ENCODE measurements at places on chromosomes 11 and 22. TPM values are rescaled to one million over a fixed set of nuclear protein-coding genes. Genes with fewer than 3 reads are reported as not detected.

DNA sequence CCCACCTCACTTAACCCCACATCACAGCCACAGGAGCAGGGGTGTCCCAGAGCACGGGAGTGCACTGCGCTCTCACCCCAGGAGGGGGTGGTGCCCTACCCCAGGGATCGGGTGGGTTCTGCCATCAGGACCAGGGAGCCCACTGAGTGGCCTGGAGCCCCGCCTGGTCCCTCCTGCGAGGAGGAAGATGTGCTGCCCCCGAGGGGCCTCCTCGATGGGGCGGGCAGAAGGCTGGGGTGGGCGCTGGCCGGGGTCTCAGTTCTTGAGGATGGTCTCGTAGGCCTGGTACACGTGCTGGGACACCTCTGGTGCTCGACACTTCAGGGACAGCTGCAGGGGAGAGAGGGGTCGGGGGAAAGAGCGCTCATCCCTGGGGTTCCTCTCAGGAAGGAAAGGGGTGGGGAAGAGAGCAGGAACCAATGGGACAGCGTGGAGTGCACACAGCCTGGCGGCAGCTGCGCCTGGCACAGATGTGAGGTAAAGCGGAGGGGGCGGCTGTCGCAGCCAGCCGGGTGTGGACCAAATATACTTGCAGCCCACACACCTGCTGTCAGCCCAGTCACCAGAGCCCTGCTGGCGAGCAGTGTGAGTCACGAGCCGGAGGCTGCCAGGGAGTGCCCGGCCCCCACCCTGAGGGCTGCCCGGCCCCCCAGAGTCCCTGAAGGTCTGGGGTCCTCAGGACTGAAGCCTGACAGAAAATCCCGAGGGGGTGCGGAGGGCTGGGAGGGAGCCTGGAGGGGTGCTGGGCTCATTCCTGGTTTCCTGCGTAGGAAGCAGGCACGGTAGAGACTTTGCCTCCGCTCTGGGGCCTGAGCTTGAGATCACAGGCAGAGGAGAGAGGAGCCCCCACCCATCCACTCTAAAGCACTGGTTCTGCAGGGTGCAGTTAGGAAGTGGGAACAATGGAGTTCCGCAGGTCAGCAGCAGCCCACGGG is 13.3 kb upstream of the RASL10A start:
- H3K27me3 ChIP-seq = no peaks in the 10 kb centered on the region
- no peak overlapping the region for H3K27ac ChIP-seq
- H3K36me3 ChIP-seq = peaks cover 1% of the 10 kb centered on the region
- no peak overlapping the region for H3K4me3 ChIP-seq
- H3K4me1 ChIP-seq = no peaks in the 10 kb centered on the region

DNA sequence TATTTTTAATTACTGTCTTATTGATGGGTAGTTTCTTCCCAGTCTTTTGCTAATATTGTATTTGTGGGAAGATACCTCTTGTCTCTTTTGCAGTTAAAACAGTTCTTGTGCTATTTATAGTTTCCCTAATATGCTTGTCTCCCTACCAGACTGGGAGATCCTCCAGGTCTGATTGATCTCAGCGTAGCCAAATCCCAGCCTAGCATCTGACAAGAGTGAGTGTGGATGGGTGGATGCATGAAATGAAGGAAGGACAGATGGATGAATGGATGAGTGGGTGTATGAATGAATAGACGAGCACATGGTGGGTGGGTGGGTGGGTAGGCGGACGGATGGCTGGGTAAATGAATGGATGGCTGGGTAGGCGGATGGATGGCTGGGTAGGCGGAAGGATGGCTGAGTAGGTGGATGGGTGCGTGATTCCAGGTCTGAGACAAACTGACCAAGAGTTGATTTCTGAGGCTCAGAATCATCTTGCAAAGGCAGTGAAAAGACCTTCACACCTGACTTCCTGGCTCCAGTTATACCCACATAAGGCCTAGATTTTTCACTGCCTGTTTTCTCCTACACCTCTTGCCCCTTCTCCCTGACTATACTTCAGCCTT is 11.4 kb downstream of the DNAJB13 start:
- no peak overlapping the region for H3K27ac ChIP-seq
- H3K4me3 ChIP-seq = no peak overlapping the region
- no peaks in the 10 kb centered on the region for H3K36me3 ChIP-seq
- H3K27me3 ChIP-seq = no peaks in the 10 kb centered on the region

DNA sequence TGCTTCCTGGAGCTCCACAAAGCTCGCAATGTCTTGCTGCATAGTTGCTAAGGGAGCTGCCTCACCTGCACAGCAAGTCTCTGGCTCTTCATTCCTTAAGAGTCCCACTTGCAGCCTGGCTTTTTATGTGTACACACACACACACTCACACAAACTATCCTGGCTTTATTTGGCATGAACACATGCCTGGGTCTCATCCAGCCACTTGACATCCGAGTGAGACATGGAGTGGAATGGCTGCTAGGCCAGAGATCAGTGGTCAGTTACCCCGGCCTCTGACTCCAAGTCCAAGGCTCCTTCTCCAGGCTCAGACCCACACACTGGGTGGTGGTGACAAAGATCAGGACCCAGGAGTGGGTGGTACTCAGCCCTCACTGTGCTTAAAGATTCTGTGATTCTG is 37.9 kb upstream of the CLTCL1 start:
- no peak overlapping the region for H3K27ac ChIP-seq
- peaks cover 58% of the 10 kb centered on the region for H3K36me3 ChIP-seq
- no peaks in the 10 kb centered on the region for H3K27me3 ChIP-seq
- DNase-seq = no peak
- no peak overlapping the region for H3K4me3 ChIP-seq
- no peaks in the 10 kb centered on the region for H3K4me1 ChIP-seq

DNA sequence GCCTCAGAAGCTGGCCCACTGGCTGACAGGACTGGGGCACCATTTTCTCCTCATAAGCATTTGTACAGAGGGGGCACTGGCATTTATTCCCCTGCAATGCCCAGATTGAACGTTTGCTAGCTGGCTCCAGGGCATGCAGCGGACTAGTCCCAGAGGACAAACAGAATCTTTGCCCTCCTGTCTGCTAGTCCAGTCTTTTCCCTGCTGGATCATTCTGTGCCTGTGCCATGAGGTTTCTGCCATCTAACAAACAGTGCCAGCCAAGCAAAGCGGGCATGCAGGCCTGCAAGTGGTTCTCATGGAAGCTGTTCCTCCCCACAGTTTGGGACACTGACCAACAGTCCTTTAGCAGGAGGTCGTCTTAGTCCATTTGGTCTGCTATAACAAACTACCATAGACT is 53.4 kb downstream of the KCNJ1 start:
- H3K4me3 ChIP-seq = no peak overlapping the region
- H3K36me3 ChIP-seq = peaks cover 22% of the 10 kb centered on the region
- no peaks in the 10 kb centered on the region for H3K27me3 ChIP-seq
- peaks cover 4% of the 10 kb centered on the region for H3K4me1 ChIP-seq
- no peak overlapping the region for H3K27ac ChIP-seq

DNA sequence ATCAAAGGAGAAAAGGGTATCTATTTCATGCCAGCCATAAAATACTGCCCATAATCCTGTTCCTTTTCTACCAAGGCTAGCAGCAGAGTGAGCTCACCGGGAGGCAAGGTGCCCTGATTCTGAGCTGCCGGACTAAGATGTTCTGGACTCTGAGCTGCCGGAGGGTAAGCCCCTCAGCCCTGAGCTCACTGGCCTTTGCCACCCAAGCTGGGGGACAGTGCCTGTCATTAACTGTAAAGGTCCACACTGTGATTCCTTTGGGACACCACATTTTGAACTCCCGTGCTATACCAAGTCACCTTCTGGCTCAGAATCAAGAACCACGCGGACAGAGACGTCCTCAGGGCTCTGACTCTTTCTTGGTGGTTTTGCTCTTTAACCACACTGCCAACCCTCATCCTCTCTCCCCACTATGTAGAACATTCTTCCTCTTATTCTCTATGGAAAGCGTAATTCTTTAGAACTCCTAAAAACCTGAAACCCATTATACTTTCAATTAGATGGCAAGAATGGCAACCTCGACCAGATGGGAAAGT is 88.4 kb upstream of the BID start:
- H3K4me3 ChIP-seq = no peak overlapping the region
- DNase-seq = no peak
- peaks cover 5% of the 10 kb centered on the region for H3K36me3 ChIP-seq
- no peaks in the 10 kb centered on the region for H3K4me1 ChIP-seq
- no peaks in the 10 kb centered on the region for H3K27me3 ChIP-seq

DNA sequence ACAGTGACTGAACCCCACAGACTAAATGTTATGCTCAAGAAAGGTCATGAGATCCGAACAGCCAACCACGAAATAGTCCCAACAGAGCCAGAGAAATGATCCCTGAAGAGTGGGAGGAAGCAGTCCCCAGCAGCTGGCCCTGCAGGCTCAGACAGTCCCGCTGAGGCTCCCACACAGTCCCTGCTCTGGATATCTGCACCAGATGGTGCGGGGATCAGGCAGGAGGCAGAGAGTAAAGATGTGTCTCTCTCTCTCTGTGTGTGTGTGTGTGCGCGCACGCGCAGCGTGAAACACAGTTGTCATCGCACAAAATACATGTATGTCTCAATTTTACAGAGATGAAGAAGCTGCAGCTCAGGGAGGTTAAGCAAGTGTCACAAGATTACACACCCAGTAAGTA is 27.9 kb downstream of the GUCY1A2 start:
- no peak overlapping the region for H3K4me3 ChIP-seq
- no peak for DNase-seq
- H3K27ac ChIP-seq = no peak overlapping the region
- peaks cover 2% of the 10 kb centered on the region for H3K27me3 ChIP-seq
- no peaks in the 10 kb centered on the region for H3K36me3 ChIP-seq
- no peaks in the 10 kb centered on the region for H3K4me1 ChIP-seq

- H3K4me3 ChIP-seq = no peak overlapping the region
- no peaks in the 10 kb centered on the region for H3K36me3 ChIP-seq
- H3K4me1 ChIP-seq = no peaks in the 10 kb centered on the region
- no peaks in the 10 kb centered on the region for H3K27me3 ChIP-seq
These were observed 63.6 kb upstream of the EP300 start for GRCh38 chr22:41028841-41029240.

DNA sequence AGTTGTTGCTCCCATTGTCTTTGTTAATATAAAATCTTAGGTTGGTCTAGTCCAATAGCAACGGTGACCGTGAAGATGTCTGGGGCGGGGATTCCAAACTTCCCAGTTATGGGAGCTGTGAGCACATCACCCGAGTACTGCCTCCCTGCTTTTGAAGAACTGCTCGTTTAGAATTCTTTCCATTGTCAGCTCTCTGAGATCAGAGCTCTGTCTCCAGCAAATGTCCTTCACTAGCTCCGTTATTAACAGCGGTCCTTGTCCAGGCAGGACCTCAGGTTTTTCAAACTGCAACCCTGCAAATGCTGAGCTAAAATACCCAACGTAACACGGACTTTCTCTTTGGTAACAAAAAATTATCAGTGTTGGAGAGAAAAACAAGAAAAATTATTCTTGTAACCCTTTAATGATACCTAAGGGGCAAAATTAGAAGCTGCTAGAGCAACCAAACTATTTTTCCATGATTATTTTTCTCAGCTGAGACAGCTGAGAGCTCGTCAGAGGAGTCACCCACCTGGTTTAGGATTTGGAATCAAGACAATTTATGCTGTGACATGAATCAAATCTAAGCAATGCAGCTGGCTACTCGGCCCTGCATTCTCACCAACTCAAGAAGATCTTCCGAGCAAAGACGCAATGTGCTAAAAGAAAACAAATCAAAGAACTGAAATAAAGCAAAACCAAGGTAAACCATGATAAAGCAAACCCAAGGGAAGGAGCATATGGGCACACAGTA is 15.1 kb upstream of the EFCAB6 start:
- no peaks in the 10 kb centered on the region for H3K4me1 ChIP-seq
- H3K27me3 ChIP-seq = peaks cover 8% of the 10 kb centered on the region
- no peaks in the 10 kb centered on the region for H3K36me3 ChIP-seq
- H3K4me3 ChIP-seq = no peak overlapping the region
- H3K27ac ChIP-seq = no peak overlapping the region

DNA sequence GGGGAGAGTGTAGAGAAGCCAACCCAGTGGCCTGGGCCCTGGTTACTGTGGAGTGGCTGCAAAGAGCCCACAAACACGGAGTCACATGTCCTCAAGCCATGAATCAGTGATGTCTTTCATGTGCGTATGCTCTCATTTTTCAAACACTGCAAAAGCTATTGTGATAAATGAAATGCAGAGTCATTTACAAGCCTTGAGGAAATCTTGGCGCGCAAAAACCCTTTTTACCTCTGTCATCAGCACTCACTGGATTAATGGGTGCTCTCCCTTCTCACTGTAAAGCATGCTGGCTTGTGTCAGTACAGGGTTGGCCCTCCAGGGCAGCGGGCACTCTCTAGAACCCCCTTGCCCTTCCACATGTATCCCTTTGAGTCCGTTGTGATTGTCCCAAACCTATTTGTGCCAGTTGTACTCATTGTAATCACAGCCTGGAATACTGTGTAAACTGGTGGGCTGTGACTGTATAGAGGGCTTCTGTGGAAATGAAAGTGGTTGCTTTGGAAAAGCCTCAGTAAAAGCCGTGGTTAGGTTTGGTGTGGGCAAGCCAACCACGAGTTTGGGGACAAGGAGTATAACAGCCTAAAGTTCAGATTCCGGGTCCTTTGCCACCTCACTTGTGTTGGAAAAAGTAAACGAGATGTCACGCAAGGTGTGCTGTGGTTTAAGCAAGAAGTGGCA is 10.4 kb downstream of the GNAZ start:
- H3K36me3 ChIP-seq = no peaks in the 10 kb centered on the region
- H3K4me3 ChIP-seq = no peak overlapping the region
- H3K27ac ChIP-seq = no peak overlapping the region
- DNase-seq = no peak
- no peaks in the 10 kb centered on the region for H3K4me1 ChIP-seq
- peaks cover 4% of the 10 kb centered on the region for H3K27me3 ChIP-seq

GRCh38 chr11:71330996-71331395 is 78.6 kb upstream of the SHANK2 start:
- H3K27me3 ChIP-seq = no peaks in the 10 kb centered on the region
- H3K27ac ChIP-seq = no peak overlapping the region
- H3K36me3 ChIP-seq = no peaks in the 10 kb centered on the region
- DNase-seq = no peak
- no peaks in the 10 kb centered on the region for H3K4me1 ChIP-seq

DNA sequence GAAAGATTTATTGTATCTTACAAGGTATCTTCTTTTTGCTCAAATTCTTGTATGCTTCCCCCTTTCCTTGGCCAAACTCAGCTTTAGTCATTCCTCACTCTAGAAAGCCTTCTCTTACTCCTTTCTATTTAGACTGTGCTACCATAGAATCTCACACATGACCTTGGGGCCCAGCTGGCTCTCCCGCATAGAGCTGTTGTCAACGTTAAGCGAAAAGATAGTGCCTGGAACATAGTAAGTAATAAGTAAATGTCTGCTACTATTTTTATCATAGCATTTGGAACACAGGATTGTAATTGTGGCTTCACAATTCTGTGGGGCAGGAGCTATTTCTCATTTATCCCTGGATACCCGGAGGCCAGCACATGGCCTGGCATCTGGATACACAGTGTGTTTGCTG is 38.9 kb upstream of the OR4B1 start:
- peaks cover 5% of the 10 kb centered on the region for H3K4me1 ChIP-seq
- H3K4me3 ChIP-seq = no peak overlapping the region
- H3K27ac ChIP-seq = no peak overlapping the region
- no peaks in the 10 kb centered on the region for H3K36me3 ChIP-seq

GRCh38 chr11:92848578-92848977 is 120.9 kb upstream of the MTNR1B start:
- no peak overlapping the region for H3K27ac ChIP-seq
- H3K4me3 ChIP-seq = no peak overlapping the region
- no peaks in the 10 kb centered on the region for H3K27me3 ChIP-seq
- H3K4me1 ChIP-seq = no peaks in the 10 kb centered on the region

Gene OR4A16
- total RNA-seq = not detected

Measured in activated naive CD4-positive, alpha-beta T cell treated with anti-CD3 and anti-CD28 coated beads for 36 hours (primary cell).